ENCODE measurements at places on chromosomes 13 and 19.

- no peak for DNase-seq
Observed at GRCh38 chr13:53501387-53501786, 472.8 kb downstream of the OLFM4 start.

- DNase-seq, result no peak
Observed at GRCh38 chr13:49417161-49417560, 26.7 kb downstream of the CAB39L start.

DNA sequence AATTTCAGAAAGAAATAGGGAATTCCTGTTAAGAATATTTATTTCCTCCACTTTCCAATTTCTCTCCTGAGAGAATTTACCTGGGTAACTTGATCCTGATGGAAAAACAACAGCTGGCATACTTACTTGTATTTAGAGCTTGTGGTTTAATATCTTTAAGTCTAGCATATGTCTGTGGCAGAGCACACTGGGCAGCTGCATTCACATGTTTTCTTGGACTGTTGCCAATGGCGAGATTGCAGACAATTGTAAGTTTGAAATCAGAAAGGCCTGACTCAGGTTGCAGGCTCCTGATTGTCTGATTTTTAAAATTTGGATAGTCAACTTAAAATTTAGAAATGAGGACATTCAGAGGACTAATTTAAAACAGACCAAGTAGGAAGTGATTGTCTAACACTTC, 66.9 kb downstream of the NHLRC3 start:
- DNase-seq, result no peak

DNA sequence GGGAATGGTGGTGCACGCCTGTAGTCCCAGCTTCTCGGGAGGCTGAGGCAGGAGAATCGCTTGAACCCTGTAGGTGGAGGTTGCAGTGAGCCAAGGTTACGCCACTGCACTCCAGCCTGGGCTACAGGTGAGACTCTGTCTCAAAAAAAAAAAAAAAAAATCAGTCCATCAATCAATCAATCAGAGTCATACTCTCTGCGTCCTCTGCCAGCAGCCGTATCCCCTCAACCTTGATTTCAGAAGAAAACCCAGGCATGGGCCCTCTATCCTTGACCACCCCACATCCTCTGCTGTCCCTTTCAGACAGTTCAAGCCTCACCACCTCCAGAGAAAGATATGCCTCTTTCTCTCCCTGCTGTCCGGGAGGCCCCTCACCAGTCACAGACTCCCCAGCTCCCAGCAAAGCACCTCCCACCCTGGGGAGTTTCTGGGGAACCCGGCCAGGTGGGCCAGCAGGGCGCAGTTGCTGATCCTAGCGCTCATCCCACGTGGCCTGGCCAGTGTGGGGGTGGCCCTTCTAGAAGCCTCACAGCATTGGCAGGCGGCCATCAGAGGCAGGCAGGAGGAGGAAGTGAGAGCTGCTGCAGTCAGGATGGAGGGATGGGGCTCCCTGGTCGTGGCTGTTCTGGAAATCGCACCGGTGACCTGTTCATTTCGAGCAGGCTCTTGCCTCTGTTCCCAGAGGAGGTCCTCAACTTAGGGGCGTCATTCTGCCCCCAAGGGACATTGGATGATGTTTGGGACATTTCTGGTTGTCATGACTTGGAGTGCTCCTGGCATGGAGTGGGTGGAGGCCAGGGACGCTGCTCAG, 10.2 kb upstream of the JSRP1 start:
- peak; percentile 63 for DNase-seq

GRCh38 chr19:41910992-41911888, 17.0 kb downstream of the ERFL start:
- no peak for DNase-seq

DNA sequence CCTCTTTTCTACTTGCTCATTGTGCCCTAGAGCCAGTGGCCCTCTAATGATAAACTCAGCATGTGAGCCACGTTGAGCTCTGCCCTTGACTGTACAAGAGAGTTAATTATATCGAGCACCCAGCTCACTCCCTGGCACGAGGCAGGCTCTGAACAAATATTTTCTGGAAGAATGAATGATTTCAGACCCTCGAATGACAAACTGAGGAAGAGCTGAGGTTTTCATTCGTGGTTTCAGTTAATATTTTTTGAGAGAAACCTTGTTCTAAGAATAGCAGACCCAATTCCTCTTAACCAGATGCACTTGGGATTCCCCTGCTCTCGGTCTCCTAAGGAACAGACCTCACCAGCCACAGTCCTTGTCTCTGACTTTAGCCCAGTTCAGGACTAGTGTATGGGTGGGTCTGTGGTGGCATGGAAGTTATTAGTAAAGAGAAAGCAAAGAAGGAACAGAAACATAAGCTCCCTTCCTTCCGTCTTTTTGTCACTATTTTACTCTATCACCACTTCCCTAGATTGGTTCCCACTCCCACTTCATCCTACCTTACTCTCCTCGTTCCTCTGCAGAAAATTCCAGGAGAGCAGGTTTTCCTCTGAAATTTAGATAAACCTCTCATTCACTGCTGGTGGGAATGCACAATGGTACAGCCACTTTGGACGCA, 22.1 kb upstream of the WDFY2 start:
- DNase-seq, result no peak

DNA sequence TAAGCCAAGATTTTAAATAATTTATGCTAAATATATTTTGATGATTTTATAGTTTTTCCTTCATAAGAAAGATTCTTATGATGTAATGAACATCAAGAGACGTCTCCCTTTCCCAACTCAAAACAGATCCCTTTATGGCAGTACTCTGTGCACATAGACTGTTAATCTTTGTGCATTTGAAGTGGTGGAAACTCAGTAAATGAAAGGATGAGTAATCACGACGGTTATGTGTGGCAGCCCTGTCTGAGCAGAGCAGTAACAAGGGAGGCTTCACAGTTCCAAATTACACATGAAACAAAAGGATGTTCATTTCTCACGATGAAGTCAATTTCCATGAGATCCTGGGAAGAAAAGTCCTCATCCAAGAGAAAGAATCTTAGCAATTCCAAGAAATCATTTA, 498.1 kb downstream of the KLF5 start:
- DNase-seq, result peak; percentile 5

Data from activated naive CD4-positive, alpha-beta T cell treated with anti-CD3 and anti-CD28 coated beads, Interleukin-2, amount 50 U/mL, for 72 hours (primary cell).